Smooth muscle cell of bladder (primary cell): ENCODE measurements at places on chromosomes 5 and 9. TPM values are rescaled to one million over a fixed set of nuclear protein-coding genes. Genes with fewer than 3 reads are reported as not detected.

PCDHGB2 gene
- 2.4 and 2.7 TPM in 2 replicates for total RNA-seq

C9orf85 gene
- 13.6 and 14.1 TPM in 2 replicates for total RNA-seq

SPATA31D4 gene
- total RNA-seq: not detected in 2 replicates

CCNI2 gene
- total RNA-seq: not detected in 2 replicates

LCN1 gene
- 0.28 and 0.65 TPM in 2 replicates for total RNA-seq

CFAP77 gene
- 0.14 TPM in 1 of 2 replicates, not detected in the other for total RNA-seq

TUSC1 gene
- total RNA-seq: 5.0 and 7.2 TPM in 2 replicates

SLC34A3 gene
- total RNA-seq: not detected in 2 replicates

SPATA31E1 gene
- total RNA-seq: not detected in 2 replicates

BRINP1 gene
- total RNA-seq: under 0.01 and 0.18 TPM in 2 replicates

MRPL50 gene
- 9.5 TPM in 2 replicates for total RNA-seq
